ENCODE measurements at places on chromosomes 4 and X. TPM values are rescaled to one million over a fixed set of nuclear protein-coding genes. Genes with fewer than 3 reads are reported as not detected.

- DNase-seq, result no peak
Measured at GRCh38 chrX:40755291-40756249, 20.2 kb upstream of the MED14 start.

GRCh38 chr4:41887821-41888686 lies 47.2 kb upstream of the TMEM33 start:
- peak; percentile 62 for DNase-seq

The MND1 gene
- total RNA-seq, result 7.9 TPM

The THAP9 gene
- total RNA-seq, result 3.3 TPM

DNA sequence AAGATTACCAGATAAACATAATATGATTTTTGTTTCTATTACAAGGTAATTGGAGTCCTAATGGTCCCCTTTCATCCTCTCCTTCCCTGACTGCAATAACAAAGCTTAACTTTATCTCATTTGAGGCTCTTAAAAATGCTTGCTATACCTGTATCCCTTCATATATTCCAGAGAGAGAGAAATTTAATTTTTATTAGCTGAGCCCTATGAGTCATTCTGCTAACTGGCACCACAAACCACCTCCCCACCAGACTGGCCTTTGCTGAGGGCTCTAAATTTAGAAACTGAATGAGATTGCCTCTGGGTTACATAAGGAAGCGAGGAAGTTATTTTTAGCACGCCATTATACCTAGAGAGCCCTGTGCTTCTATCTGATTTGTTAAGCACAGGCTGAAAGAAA lies 27.4 kb downstream of the CBLL2 start:
- peak; percentile 75 for DNase-seq

The XAGE1A gene
- total RNA-seq, result not detected

DNA sequence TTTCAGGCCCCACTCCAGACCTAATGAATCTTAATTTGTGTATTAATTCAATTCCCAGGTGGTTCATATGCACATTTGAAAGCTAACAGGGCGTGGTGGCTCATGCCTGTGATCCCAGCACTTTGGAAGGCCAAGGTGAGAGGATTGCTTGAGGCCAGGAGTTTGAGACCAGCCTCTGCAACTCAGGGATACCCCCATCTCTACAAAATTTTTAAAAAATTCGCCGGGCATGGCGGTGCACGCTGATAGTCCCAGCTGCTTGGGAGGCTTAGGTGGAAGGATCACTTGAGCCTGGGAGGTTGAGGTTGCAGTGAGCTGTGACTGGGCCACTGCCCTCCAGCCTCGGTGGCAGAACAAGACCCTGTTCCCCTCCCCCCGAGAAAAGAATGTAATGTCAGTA lies 31.2 kb downstream of the ADD1 start:
- no peak for DNase-seq

DNA sequence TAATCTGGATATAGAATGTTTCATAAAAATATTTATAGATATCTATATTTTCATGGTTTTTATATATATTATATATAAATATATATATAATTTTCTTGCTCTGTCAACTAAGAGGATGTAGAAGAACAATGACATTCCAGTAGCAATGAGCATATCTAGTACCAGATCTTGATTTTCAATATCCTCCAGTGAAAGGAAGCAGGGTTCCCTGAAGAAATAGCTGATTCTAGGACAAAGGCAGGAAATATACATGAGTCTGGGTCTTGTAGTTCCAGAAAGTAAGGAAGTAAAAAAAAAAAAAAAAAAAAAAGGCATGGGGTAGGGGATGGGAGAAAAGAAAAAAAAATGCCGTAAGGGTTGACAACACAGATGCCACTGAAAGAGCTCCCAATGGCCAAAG lies 241.4 kb downstream of the RASL11B start:
- no peak for DNase-seq

The GLUD2 gene
- 0.40 TPM for total RNA-seq

The VCX3B gene
- 0.26 TPM for total RNA-seq

Data from PC-3 (cell line).